ENCODE measurements at places on chromosomes 2 and 18.

- no peak for DNase-seq
These were observed 70.2 kb downstream of the FAM124B start for GRCh38 chr2:224331698-224332097.

DNA sequence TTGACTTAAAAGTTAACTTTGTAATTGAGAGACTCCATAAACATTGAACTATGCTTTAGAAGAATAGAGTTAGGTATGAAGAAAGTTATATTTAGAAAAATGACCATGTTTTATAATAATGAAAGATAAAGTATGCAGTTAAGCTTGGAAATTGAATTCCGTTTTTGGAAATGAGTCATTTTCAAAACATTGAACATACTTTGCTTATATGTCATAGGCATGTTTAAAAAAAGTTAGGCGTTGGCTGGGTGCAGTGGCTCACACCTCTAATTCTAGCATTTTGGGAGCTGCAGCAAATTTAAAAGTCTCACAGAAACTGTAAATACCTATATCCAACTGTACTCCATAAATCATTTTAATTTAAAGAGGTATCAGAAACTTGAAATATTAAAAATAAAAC, 607.4 kb downstream of the CBLN2 start:
- no peak for DNase-seq

GRCh38 chr2:66174491-66174890, 260.4 kb upstream of the MEIS1 start:
- no peak for DNase-seq

GRCh38 chr2:63661076-63661475, 72.3 kb downstream of the MDH1 start:
- no peak for DNase-seq

- DNase-seq, result no peak
These were observed 20.5 kb downstream of the ONECUT2 start for GRCh38 chr18:57455576-57456129.

- no peak for DNase-seq
These were observed 16.6 kb upstream of the NR4A2 start for GRCh38 chr2:156349161-156349560.

- DNase-seq, result no peak
These were observed 194.4 kb downstream of the TMX3 start for GRCh38 chr18:68520406-68521075.

GRCh38 chr2:240451791-240452461, 16.5 kb downstream of the GPC1 start:
- DNase-seq, result no peak

DNA sequence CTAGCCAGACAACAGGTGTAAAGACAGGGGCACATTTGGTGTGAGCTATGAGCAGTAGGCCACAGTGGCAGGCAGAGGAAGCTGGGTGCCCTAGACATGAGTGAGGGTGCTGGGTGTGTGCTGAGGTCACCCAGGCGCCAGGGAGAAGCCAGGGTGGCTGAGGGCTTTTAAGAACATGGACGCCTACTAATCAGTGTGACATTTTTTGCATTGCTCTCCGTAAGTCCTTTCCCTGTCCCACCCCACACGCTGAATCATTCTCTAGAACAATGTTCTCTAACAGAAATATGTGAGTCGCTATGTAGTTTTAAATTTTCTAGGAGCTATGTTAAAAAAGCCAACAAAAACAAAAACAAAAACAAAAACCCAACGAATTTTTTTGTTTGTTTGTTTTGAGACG, 204.5 kb upstream of the REV1 start:
- no peak for DNase-seq

GRCh38 chr18:73785300-73785699, 362.3 kb downstream of the FBXO15 start:
- DNase-seq, result no peak

GRCh38 chr2:146652311-146652710, 1192.5 kb upstream of the ACVR2A start:
- no peak for DNase-seq

GRCh38 chr2:200054681-200055468, 99.5 kb downstream of the MAIP1 start:
- no peak for DNase-seq

DNA sequence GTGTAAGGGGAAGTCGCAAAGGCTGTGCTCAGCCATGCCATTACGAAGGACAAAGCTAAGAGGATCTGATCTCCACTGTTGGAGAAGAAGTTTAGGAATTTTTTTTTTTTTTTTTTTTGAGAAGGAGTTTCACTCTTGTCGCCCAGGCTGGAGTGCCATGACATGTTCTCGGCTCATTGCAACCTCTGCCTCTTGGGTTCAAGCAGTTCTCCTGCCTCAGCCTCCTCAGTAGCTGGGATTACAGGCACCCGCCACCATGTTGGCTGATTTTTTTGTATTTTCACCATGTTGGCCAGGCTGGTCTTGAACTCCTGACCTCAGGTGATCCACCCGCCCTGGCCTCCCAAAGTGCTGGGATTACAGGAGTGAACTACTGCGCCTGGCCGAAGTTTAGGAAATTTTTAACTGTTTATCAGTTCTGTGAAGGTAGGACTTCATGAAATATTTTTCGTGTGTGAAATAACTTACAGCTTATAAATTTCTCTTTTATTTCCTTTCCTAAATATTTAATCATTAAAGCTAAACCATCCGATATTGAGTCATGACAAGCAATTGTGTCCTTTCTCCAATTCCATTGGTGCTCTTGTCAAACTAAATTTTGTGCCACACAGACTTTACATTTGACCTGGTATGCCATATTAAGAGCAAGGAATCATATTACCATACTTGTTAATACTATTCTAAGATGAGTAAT, 22.2 kb downstream of the DDX1 start:
- no peak for DNase-seq

GRCh38 chr2:65049010-65049639, 7.1 kb upstream of the CEP68 start:
- DNase-seq, result no peak

GRCh38 chr2:225889452-225889851, 489.9 kb downstream of the NYAP2 start:
- DNase-seq, result no peak

GRCh38 chr2:241073166-241074064, 28.7 kb downstream of the MTERF4 start:
- DNase-seq, result no peak

DNA sequence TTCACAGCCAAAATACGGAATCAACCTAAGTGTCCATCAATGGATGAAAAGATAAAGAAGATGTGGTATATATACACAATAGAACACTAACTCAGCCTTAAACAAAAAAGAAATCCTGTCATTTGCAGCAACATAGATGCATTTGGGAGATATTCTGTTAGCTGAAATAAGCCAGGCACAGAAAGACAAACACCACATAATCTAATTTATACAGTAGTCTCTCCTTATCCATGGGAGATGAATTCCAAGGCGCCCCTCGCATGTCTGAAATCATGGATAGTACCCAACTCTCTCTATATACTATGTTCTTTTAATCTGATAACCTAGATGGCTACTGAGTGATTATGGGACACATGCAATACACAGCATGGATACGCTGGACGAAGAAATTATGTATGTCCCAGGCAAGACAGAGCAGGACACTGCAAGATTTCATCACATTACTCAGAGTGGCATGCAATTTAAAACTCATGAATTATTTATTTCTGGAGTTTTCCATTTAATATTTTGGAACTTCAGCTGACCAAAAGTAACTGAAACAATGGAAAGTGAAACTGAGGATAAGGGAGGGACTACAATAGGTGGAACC, 39.5 kb downstream of the ORC4 start:
- no peak for DNase-seq

GRCh38 chr2:54634564-54635511, 88.6 kb upstream of the EML6 start:
- no peak for DNase-seq

GRCh38 chr2:36597003-36597531, 901 bp downstream of the FEZ2 start:
- no peak for DNase-seq

- no peak for DNase-seq
These were observed 1347.2 kb upstream of the DDX18 start for GRCh38 chr2:116467243-116467642.

DNA sequence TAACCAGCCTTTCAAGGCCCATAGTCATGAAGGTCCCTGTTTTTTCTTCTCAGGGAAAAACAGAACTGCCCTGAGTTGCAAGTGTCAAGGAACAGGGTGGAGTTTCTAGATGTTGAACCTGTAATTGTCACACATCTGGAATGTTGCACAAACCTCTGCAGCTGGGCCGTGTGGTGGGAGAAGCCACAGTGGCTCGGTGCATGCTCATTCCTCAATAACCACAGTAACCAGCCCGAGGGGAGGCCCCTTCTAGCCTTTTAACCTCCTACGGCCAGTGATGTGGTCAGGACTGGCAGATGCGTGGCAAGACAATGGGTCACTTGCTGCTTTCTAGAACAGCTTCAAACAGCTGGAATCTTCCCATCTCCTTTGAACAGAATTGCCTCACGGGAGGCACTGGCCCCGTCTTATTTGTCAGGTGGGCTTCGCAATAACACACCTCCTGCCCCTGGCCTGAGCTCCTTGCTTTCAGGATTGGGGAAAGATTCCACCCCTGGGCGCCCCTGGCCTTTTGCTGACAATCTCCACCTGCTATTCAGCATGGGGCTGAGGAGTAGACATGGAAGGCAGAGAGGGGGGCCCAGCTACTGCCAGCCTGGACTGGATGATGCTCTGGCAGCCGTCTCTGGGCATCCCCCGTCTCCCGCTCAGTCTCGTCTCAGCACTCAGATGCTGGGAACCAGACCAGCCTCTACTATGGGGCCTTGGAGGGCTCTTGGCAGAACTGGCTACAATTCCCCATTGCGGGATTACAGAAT, 102.9 kb downstream of the KLHL29 start:
- DNase-seq, result no peak

DNA sequence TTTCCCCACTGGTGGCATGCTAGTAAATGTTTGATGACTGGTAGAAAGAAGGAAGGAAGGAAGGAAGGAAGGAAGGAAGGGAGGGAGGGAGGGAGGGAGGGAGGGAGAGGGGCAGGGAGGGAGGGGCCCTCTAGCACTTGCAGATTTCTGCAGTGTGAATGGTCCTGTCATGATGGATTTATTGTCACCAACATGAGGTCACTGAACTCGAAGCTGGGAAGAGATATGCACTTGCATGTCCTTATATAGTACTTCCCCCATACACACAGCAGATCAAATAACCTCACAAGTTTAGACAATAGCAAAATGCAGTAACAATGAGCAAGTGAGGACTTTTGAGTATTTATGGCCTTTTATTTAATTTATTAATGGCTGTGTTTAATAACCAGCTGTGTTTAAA, 44.5 kb upstream of the CXCR4 start:
- no peak for DNase-seq

DNA sequence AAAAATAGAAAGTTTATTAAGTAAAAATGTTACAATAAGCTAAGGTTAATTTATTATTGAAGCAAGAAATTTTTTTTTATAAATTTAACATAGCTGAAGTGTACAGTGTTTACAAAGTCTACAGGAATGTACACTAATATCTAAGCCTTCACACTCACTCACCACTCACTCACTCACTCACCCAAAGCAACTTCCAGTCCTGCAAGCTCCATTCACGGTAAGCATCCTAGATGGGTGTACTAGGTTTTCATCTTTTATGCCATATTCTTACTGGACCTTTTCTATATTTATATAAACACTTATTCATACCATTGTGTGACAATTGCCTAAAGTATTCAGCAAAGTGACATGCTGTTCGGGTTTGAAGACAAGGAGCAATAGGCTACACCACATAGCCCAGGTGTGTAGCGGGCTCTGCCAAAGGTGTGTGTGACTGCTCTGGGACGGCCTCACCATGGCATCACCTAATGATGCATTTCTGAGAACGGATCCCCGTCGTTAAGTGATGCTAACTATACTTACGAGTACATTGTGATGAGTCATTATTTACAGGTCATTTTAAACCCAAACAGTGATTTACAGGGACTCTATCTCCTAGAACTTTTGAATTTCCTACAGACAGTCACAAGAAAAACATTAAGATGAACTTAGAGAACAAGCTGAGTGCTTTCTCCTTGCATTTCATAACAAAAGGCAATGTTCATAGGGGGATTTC, 76.3 kb upstream of the ID2 start:
- no peak for DNase-seq

- no peak for DNase-seq
These were observed 1324.6 kb upstream of the NRXN1 start for GRCh38 chr2:52356556-52356955.

- no peak for DNase-seq
These were observed 64.7 kb downstream of the PTPN2 start for GRCh38 chr18:12819322-12819721.

GRCh38 chr18:25425024-25425423, 73.1 kb upstream of the ZNF521 start:
- DNase-seq, result no peak

- DNase-seq, result no peak
These were observed 54.3 kb upstream of the LPIN2 start for GRCh38 chr18:3067165-3067661.

DNA sequence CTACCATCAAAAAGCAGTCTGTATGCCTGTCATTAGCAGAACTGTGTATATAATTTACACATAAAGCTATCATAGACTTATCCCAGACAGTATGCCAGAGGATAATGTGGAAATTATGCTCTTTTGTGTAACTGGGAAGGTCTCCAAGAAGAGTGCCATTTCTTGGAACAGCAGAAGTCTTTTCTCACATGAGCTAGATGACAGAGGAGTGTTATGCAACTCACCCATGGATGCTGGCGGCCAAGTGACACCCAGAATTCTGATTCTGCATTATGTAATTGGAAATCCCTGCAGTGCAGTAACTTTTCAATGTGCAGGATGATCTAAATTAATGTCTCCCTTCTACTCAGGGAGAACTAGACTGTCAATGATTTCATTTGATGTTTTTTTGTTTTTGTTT, 160.0 kb downstream of the UBE2E3 start:
- DNase-seq, result no peak

DNA sequence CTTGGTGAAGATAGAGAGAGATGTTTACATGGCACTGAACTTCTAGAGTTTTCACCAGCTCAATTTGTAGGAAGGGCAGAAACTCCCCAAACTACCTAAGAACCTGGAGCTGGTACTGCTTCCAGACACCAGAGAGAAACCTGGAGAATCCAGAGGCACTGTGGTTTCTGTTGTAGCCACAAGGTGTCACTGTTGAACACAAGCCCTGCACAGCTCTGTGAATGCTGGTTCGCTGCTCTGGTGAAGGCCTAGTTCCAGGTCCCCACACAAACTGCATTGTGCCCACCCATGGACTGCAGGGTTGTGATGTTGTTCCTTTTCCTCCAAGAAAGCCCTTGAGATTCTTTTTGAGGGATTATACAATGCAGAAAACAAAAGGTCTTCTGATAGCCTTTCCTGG, 150.5 kb upstream of the HS6ST1 start:
- DNase-seq, result no peak

DNA sequence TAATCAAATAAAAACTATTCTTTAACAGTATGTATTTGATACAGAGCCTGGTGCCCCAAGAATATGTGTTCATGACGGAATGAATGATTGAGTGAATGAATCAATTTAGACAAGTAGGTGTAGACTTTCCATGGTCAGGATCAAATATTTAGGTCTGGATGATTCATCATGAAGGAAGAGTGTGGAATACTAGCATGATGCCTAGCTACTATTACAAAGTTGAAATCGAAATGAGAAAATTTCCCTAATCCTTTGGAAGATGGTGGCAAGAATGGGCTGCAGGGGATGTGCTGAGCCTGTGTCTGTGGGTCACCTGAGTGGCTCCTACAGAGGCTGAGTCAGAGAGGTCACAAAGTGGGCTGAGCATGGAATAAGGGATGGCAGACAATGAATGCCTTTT, 3.1 kb upstream of the MALT1 start:
- no peak for DNase-seq

GRCh38 chr2:122218596-122218995, 463.1 kb downstream of the TSN start:
- no peak for DNase-seq

- no peak for DNase-seq
These were observed 526.7 kb downstream of the RIT2 start for GRCh38 chr18:42588786-42589185.

All from activated CD4-positive, alpha-beta T cell treated with anti-CD3 and anti-CD28 coated beads, Interleukin-2, amount 50 U/mL, for 24 hours (primary cell).